ENCODE measurements at places on chromosomes 12 and 14.

DNA sequence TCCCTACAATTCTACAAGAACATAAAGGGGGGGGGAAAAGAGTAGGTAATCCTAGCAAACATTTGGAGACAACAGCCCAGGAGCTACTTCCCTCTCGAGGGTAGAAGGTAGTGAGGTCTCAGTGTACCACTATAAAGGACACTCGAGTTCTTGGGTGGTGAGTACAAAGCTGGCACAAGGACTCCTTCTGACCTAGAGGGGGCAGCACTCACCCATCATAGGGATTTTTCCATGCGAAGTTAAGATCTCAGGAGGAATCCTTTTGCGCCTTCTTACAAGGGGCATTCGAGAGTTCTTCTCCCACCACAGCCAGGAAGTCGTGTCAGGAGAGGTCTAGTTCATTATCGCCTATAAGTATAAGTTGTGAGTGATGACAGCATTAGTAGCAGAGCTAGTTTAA, 200.2 kb upstream of the RBM19 start:
- DNase-seq: peak; percentile 9

DNA sequence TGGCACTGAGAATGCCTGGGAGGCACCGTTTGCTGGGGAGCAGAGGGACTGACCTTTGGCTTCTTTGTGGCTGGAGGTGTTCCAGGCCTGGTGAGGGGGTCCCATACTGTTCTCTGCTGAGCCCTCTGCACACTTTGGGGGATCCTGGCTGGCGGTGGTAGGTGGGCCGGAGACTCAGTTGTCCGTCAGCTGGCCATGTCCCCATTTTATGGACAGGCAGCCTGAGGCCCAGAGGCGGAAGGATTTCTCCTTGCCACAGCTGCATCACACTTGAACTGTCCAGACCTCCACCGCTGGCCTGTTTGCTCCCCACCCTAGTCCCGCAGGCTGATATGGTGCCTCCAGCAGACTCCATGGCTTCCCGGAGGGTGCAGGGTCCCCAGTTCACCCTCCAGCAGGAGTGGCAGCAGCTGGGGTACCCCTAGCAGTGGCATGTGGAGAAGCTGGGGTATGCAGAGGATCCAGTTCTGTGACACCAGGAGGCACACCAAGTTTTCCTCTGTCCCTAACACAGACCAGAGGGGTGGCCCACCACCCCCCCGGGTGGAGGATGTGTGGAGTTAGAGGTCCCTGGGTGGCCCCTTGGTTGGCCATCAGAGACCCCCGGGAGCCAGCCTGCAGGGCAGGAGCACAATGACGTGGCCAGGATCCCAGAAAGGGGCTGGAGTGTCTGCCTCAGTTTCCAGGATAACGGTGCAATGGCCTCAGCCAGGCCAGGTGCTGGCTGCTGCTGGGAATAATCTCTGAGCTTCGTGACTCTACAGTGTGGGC, 14.8 kb downstream of the SLC25A29 start:
- no peak for DNase-seq

DNA sequence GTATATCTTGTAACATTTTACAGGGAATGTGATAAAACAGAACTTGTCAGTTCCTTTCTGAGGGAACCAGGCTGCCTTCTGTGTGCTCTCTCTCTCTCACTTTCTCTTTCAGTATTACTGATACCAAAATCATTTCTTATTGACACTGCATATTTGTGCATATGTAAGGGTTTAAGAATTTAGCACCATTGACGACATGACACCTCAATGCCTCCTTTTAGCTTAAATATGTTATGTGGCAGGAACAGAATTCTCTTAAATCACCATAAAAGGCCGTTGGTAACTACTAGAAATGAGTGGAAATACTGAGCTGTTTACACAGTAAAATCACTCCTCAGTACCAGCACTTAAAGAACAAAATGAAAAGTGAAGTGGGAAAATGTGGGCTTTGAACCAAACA, 457.7 kb upstream of the SYT1 start:
- peak; percentile 54 for DNase-seq

- peak; percentile 25 for DNase-seq
These were observed 281.5 kb downstream of the ZFP36L1 start for GRCh38 chr14:68511129-68512047.

DNA sequence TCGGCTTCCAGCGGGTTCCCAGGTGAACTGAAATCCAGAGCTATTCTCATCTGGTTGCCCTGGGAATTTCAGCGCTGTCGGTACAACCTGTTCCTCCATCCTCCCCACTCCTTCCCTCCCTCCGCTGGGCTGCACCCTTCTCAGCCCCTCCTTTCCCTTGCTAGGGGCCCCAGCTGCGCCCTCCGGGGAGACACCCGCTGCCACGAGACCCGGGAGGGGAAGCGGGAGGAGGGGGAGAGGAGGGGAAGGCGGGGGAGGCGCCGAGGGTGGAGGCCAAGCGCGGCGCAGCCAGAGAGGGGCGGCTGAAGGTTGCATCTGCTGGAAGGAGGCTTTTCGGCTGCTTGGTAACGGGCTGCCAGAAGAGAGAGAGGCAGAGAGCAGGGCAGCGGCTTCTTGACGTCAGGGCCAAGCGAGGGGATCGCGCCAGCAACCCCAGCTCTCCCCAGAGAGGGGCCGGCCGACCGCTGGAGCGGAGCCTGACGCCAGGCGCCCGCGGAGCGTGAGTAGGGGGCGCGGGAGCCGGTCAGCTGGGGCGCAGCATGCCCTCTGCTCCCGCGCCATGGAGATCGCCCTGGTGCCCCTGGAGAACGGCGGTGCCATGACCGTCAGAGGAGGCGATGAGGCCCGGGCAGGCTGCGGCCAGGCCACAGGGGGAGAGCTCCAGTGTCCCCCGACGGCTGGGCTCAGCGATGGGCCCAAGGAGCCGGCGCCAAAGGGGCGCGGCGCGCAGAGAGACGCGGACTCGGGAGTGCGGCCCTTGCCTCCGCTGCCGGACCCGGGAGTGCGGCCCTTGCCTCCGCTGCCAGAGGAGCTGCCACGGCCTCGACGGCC, at the start of gene KCNA5:
KCNA5 (plus strand) TSS at position 291 of the 831 bp plus-strand sequence; CDS start at position 560, 269 bp downstream.
- DNase-seq: no peak

DNA sequence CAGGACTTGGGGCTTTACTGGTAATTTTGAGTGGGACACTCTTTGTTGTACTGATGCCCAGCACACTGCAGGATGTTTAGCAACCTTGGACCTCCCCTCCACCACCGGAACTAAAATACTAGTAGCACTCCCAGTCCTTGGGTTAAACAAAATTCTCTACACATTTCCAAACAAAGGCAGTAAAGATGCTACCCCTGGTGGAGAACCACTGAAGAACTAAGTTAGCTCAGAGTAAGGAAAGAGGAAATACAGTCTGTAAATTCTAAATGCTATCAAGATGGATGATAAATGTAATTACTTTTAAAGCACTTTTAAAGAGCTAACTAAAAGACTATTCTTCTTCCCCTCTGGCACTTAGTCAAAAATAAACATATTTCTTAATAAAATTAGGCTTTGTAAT, 64.1 kb downstream of the LRP6 start:
- no peak for DNase-seq

- peak; percentile 35 for DNase-seq
These were observed 2.1 kb downstream of the CHST11 start for GRCh38 chr12:104458694-104459367.

- no peak for DNase-seq
These were observed 43.5 kb downstream of the PRMT8 start for GRCh38 chr12:3534511-3534910.

DNA sequence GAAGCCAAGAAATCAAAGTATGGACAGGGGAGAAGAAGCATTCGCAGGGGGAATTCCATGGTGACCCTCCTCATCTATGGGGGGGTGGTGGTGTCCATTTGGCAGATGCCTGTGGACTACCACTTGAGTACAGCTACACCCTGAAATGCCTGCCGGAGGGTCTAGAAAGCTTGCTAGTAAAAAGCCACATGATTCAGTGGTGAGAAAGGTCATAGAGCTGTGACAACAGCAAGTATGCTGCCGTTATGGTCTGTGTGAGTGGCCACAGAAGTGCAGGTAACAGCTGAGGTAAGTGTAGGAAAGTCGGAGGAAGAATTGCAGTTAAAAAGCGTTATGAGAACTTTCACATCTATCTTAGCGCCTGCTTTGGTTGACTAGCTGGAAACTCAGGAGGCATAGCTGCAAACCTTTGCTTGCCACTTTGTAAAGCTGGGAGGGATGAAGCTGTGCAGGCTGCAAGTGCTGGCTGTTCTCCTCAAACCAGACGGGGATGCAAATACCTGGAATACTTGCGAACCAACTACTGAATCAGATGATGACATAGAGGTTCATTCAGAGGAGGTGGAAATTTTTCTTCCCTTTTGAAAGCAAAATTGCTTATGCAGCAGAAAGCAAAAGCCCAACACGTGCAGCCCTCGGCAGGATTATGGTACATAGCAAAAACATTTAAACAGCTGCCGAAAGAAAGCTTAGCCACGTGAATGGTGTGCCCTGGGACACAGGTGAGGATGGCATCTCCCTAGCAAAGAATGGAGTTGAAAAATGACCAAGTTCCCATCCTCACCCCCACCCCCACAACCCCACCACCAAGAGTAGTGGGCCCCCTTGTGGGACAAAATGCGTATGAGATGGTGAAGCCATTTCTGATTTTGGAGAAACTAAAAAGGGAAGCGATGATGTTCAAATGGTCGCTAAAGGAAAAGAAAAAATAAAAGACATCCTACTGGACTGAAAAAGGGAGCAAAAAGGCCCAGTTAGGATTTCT, 287.0 kb downstream of the RERGL start:
- no peak for DNase-seq

DNA sequence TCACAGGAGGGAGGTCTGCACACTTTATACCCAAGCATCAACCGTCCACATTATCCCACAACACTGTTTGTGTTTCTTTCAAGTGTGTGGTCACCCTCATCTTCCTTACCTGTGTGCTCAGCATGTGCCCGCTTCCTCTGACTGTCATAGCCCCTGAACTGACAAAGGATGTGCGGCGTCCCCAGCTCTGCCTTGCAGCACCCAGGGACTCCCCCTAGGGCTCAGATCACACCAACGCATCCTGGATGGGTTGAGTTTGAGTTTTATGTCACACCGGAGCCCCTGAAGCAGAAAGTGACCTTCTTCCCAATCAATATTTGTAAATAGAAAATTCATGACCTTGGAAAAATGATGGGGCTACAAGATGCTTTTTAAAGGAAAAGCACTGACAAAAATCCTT, 770.7 kb upstream of the TMEM132C start:
- no peak for DNase-seq

GRCh38 chr12:45789025-45789424, 59.5 kb downstream of the ARID2 start:
- DNase-seq: no peak

- DNase-seq: no peak
These were observed 91.8 kb upstream of the EEA1 start for GRCh38 chr12:93020631-93021597.

GRCh38 chr14:61477712-61478462, 156.5 kb downstream of the PRKCH start:
- DNase-seq: no peak

DNA sequence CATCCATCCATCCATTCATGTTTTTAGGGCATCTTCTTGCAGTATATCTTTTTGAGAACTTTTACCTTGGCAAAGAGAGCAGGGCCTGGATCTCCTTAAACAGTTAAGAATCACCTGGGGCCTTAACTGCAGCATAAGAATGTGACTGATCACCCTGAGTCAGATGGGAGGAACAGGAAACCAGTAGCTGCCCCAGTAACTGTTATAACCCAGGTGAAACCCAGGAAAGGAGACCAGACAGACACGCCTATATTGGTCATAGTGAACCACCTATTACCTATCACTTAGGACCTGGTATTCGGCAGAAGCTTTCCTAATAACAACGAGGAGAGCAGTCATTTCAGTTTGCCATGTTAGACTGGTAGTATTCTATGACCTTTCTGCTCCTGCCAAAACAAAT, 43.4 kb upstream of the NR2C1 start:
- no peak for DNase-seq

DNA sequence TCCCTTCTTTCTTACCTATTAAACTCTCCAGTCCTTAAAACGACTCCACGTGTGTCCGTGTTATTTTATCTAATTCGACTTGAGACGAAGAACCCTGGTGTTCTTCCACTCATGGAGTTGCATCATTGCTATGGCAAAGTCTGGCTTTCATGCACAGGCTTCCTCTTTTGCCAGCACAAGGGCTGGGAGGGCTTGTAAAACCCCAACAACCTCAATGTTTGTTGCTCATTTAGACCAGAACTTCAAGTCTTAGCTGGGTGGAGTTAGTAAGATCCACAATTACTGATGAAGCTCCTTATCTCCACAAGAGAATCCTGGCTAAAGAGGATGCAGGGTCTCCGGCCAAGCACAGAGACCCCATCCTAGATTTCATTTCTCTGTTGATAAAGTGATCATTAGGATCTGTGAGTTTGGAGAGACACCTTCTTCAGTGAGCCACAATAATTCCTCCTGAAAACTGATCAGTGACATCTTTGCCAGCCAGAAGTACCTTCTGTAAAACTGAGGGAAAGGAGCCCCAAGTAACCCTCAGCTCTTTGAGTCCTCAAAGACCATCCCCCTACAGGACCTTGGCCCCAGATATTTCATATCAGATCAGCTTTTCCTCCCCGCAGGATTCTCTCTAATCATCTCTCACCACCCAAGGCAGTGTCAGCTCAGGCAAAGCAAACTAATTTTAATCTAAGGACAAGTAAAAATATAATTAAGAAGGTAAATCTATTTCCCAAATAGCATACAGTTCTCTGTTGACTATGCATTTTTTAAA, 514.6 kb downstream of the FUT8 start:
- no peak for DNase-seq

DNA sequence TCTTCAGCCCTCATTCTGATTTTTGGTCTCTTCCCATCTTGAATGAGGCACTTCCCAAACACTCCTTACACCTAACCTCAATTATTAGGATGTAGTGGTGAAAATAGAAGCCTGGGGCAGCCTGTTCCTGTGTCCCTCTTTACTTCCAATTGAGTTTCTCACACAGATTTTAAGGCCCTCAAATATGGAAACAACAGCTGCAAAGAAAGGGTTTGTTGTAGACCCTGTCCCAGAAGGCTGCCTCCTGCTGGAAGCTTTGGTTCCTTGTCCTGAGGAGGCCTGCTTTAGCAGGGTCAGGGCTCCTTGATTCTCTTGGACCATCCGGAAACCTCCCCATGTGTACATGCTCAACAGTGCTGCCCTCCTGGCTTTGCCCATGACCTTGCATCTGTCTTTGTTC, 101.3 kb downstream of the TGFB3 start:
- DNase-seq: no peak

DNA sequence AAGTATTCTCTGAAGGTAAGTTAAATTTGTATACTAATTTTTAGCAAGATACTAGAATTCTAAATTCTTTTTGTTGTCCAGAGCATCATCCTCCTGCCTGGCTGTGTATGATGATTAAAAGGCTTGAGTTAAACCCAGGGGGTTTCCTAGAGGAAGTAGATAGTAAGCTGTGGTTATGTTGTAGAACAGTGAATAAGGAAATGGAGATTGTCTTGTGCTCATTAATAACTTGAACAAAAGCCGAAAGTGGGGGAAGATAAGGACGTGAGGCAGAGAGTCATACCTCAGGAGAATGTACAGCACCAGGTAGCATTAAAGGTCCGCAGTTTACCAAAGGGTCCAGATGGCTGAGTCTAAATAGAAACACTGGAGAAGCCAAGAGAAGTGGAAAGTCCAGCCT, 42.0 kb downstream of the CKB start:
- DNase-seq: no peak

- no peak for DNase-seq
These were observed 90.1 kb downstream of the LRRK2 start for GRCh38 chr12:40314927-40315326.

- DNase-seq: no peak
These were observed 1358.8 kb upstream of the TMEM132C start for GRCh38 chr12:126907900-126908764.
